ENCODE measurements at places on chromosomes 1 and 21.

GRCh38 chr21:39347537-39347936, 1.4 kb downstream of the HMGN1 start:
- DNase-seq, result no peak

DNA sequence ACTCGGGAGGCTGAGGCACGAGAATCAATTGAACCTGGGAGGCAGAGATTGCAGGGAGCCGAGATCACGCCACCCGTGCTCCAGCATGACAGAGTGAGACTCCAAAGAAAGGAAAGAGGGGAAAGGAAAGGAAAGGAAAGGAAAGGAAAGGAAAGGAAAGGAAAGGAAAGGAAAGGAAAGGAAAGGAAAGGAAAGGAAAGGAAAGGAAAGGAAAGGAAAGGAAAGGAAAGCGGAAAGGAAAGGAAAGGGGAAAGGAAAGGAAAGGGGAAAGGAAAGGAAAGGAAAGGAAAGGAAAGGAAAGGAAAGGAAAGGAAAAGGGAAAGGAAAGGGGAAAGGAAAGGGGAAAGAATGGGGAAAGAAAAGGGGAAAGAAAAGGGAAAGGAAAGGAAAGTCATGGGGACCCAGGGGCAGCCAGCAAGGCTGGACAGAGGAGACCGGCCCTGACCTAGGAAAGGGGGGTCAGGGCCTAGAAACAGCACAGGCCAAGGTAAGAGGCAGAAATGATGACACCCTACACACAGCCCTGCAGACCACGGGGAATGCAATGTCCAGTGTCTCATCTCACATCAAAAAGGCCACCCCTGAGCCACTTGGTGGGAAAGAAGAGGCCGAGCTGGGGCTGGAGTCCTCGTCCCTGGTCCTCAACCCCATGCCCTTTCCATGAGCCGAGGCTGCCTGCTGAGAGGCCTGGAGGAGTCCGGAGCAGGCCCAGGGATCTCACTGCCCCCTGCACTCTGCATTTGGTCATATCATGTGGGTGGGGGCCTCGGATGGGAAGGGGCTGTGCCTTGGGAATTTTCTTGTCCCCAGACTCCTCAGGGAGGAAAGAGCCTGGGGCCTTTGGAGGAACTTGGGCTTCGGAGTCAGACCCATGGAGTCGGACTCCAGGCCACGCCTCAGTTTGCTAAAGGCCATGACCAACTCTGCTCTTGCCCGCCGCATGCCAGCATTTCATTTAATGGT, 18.8 kb upstream of the LAPTM5 start:
- DNase-seq, result no peak

- DNase-seq, result no peak
These were observed 43.3 kb upstream of the USP25 start for GRCh38 chr21:15686506-15686905.

DNA sequence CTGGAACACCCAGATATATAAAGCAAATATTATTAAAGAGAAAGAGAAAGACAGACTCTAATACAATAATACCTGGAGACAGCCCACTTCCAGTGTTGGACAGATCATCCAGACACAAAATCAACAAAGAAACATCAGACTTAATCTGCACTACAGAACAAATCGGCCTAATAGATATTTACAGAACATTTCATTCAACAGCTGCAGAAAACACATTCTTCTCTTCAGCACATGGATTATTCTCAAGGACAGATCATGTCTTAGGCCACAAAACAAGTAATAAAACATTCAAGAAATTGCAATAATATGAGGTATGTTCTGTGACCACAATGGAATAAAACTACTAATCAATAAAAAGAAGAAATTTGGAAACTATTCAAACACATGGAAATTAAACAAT, 398.3 kb upstream of the DUSP10 start:
- no peak for DNase-seq

- no peak for DNase-seq
These were observed 24.1 kb upstream of the PGM1 start for GRCh38 chr1:63569068-63569467.

DNA sequence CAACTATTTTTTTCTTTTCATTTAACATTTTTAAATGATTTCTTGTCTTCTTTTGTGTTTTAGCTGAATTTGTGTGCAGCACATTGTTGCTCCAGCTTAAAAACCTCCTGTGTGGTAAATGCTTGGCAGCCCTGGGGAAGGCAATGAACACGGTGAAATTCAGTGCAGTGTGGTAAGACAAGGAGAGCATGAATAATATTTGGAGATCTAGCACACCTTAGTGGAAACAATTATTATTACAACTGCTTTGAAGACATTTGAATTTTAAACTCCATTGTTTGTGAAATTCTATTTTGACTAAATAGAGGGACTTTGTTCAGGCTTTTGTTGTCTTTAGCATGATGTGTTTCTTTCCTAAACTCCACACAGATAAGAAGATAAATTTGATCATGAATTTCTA, 242.6 kb upstream of the CXADR start:
- no peak for DNase-seq

DNA sequence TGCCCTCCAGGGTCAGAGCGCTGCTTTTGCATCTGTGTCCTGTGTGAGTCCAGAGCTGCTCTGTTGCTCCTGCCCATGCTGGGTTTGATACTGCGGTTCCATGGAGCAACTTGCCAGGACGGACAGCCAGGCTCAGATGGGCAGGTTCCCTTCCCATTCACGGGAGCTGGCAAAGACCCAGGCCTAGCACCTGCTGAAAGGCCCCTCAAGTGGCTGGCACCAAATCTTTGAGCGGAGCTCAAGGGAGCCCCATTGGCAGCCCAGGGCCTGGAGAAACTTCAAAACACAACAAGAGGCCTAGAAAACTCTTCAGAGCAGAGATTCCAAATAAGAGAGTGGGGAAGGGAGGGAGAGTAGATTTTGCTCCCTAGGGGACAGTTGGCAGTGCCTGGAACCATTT, 97.2 kb downstream of the ACTL8 start:
- DNase-seq, result no peak

DNA sequence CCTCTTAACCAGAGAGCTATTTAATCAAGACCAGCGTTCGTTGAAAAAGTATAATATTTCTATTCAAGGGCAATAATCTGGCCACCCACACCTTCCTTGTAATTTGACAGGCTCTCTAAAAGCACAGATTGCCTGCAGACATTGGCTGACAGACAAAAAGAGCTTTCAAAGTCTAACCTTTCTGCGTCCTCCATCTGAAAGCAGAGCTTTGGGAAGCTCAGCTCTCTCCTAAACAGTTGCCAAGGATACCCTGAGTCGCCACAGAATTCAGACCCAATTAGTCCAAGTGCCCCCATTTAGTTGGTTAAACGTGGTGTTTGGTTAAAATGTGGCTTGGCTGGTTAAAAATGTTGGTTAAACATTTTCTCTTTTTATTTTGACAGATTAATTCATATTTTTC, 33.7 kb upstream of the PLA2G2C start:
- no peak for DNase-seq

DNA sequence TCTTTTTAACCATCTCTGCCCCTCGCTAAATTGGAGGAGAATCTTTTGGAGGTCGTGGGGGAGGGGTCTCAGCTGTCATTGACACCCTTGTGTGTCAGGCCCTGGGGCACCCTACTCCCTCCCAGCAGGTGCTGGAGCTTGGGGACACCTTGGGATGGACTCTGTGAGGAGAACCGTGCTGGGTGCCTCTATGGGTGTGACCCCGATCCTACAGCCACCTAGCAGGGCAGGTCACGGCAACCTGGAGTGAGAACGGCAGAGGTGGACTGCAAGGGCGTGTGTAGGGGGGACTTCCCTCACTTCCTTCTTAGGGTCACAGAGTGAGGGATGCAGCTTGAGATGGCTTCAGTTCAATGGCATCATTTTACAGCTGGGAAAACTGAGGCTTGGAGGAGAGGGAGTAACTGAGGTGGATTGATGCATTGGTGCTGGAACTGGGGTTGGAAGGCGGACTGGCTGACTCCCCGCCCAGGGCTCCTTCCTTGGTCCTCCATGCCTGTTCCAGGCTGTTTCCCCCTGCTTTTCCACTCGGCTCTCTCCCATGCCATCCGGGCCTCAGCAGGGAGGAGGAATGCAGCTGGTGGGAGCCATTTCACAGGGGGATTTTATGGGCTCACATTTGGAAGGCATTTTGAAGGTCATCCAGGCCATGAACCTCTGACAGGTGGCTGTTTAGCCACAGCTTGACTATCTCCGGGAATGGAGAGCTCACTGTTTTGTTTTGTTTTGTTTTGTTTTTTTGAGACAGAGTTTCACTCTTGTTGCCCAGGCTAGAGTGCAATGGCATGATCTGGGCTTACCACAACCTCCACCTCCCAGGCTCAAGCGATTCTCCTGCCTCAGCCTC, 18.8 kb upstream of the ARHGEF10L start:
- no peak for DNase-seq

DNA sequence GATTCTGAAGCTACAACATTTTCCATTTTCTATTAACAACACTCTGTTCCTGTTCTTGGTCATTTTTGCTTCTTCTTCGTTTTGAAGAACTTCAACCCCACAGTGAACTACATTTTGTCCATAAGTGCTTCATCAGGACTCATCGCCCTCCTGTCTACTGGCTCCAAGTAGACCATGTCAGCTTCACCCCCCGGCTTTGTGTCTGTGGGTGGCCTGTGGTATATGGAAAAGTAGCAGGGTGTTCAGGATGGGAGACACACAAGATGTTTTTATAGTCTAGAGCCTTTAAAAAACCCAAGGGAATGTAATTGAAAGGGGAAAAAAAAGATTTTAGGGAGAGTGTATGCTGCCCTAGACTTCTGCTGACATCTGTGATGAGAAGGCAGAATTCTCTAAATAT, 46.1 kb downstream of the GIPC2 start:
- DNase-seq, result no peak

DNA sequence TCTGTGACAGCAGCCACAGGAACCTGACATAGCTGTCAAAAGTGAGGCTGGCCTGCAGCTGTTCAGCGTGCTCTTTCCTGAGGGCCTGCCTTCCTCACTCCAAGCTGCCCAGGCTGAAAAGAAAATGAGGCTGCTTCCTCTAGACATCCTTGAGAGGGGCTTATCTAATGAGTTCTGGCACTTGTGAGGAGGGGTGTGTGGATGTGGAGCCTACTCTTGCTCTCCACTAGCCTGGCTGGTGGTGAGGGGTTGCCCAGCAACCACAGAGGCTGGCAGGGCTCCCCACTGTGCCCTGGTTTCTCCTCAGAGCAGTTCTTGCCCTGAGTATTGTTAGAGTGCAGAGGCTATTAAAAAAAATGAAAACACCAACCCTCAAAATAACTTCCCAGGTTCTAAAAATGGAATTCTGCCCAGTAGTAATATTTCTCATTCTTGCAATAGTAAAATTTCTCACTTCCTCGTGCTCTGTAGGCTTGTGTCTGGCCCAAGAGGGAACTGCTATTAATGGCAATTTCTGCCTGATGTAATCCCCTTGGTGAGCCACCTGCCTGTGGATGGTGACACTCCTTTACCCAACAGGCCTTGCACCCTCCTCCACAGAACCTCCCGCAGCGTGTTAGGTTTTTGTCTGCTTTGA, 52.6 kb upstream of the EPS8L3 start:
- no peak for DNase-seq

DNA sequence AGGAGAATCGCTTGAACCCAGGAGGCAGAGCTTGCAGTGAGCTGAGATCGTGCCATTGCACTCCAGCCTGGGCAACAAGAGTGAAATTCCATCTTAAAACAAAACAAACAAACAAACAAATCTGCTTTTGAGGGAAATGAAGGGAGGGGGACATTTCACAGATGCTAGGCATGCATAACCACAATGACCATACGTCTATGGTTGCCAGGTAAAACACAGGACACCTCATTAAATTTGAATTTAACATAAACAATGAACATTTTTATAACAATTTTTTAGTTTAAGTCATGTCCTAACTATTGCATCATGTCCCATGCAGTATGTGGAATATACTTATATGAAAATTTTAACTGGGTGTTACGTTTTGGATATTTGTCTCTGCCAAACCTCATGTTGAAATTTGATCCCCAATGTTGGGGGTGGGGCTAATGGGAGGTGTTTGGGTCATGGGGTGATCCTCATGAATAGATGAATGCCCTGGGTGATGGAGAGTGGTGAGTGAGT, 31.0 kb upstream of the ZBTB18 start:
- DNase-seq, result no peak

- DNase-seq, result no peak
These were observed 57.5 kb downstream of the ERG start for GRCh38 chr21:38440746-38441145.

DNA sequence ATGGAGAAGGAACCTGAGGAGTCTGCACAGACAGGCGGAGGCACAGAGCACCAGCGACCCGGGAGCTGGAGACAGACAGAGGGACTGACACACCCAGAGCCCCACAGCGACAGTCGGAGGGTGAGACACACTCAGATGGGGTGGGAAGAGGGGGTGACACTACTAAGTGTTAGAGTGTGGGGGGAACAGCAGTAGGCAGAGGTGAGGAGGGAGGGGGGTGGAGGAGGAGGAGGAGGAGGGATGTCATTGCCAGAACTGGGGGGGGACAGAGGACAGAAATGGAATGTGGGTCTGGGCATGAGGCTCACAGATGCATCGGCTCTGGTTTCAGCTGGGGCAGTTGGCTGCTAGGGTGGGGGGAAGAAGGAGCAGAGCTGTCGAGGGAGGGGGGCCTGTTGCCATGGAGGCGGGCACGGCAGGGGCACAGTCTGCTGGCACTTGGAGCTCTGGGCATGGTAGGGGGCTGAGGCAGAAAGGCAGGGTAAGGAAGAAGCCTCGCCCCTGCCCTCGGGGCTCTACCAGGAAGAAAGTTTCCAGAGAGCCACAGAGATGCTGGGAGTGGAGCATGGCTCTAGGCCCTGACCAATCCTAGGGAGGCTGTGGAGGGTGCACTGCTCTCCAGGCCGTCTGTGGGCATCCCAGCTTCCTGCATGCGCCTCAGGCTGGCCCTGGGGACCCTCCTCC, 37.3 kb downstream of the AHDC1 start:
- DNase-seq, result no peak

DNA sequence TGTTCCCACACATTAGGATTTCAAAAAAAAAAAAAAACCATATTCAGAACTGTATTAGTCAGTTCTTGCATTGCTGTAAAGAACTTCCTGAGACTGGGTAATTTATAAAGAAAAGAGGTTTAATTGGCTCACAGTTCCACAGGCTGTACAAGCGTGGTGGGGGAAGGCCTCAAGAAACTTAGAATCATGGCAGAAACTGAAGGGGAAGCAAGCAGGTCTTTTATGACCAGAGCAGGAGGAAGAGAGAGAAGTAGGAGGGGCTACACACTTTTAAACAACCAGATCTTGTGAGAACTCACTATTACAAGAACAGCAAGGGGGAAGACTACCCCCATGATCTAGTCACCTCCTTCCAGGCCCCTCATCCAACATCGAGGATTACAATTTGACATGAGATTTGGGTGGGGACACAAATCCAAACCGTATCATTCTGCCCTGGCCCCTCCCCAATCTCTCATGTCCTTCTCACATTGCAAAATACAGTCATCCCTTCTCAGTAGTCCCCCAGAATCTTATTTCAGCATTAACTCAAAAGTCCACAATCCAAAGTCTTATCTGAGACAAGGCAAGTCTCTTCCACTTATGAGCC, 51.8 kb downstream of the POU2F1 start:
- no peak for DNase-seq

All from T-helper 22 cell (primary cell).